AG04449 (cell line): ENCODE measurements at places on chromosomes 2 and 18.

- DNase-seq: no peak
Measured at GRCh38 chr18:35247412-35248249, 6.8 kb downstream of the ZNF397 start.

DNA sequence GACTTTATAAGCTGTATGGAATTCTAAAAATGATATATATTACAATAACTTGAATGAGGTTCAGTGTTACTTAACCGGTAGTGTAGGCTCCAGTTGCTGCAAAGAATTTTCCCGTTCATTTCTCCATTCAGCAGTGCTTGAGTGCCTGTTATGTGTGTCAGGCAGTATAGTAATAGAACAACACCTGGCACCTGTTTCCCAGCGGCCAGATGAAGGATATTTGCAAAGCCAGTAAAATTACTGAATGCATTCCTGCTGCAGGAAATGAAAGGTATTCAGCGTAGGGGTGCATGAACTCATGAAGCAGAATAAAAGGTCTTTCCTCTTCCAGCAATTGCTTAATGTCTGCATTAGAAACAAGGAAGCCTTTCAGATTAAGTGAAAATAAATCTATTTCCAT, 18.8 kb downstream of the YPEL5 start:
- no peak for DNase-seq

DNA sequence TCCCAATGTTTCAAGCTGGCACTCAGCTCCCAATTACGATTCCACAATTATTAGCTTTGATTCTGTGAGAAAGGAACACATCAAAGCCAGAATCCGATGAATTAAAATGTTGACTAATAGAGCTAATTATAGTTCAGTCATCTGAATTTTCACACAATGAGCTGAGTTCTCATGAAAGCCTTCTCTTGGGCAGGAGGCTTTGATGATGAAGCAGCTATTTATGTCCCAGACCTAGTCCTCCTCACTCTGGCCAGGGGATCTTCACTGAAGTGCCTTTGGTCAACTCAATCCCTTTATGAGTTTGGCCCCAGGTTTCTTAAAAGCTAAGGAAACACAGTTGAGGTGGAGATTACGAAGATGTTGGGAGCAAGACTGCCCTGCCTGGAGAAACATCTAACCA, 74.7 kb upstream of the PPM1B start:
- no peak for DNase-seq

DNA sequence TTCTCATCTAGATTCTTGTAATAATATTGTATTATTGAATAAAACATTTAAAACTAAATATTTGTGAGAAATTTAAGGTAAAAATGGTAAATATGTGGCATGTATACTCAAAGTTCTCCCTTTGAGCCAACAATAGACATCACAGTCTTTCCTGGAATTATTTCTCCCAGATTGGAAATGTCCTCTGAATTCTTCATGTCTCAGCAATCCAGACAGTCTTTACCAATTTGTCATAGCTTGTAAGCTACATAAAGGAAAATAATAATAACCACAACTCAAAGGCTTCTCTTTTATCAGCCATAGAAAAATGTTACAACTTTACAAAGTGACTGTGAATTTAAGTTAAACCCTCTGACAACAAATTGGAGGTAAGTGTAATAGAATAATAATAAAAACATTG, 784.9 kb downstream of the EPHA4 start:
- DNase-seq: peak; percentile 29

DNA sequence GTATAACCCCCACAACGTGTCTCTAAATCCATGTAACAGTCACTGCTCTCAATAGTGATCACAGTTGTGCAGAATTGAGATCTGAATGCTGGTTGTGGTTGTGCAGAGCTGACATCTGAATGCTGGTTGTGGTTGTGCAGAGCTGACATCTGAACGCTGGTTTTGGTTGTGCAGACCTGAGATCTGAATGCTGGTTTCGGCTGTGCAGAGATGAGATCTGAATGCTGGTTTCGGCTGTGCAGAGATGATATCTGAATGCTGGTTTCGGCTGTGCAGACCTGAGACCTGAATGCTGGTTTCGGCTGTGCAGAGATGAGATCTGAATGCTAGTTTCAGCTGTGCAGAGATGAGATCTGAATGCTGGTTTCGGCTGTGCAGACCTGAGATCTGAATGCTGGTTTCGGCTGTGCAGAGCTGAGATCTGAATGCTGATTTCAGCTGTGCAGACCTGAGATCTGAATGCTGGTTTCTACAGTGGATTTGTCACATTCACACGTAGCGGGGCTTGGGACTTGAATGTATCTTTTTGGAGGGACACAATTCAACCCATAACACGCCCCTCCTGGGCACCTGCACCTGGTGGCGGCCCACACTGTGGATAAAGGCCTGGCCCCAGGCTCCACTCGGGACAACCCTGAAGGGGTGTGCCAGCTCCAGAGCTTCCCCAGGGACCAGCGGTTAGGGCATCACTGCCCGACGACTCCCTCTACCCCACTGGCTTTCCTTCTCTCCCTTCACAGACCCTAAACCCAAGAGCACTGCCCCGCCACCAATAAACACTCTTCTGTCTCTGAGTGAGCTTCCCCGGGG, 51.1 kb upstream of the SLC66A3 start:
- no peak for DNase-seq

- no peak for DNase-seq
Measured at GRCh38 chr2:236403811-236404210, 139.6 kb upstream of the ASB18 start.

DNA sequence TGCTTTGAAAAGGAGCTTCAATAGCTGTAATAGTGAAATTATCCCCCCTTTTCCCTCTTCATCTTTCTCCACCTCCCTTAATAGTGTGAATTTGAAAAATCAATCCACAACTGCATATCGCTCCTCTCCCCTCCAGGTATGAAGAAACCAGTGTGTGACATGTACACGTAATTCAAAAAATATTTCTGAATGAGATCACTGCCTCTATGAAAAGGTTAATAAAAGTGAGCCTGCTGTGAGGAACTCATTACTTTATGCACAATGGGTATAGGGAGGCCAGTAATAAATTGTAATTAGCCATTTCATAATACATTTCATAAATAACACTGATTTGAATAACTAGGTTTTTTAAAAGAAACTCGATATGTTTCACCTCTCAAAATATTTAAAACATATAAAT, 209.0 kb upstream of the KYNU start:
- no peak for DNase-seq

- no peak for DNase-seq
Measured at GRCh38 chr2:10911291-10912075, at the start of gene KCNF1. KCNF1 (plus strand) TSS chr2:10911934; CDS start chr2:10912427, 493 bp downstream.

DNA sequence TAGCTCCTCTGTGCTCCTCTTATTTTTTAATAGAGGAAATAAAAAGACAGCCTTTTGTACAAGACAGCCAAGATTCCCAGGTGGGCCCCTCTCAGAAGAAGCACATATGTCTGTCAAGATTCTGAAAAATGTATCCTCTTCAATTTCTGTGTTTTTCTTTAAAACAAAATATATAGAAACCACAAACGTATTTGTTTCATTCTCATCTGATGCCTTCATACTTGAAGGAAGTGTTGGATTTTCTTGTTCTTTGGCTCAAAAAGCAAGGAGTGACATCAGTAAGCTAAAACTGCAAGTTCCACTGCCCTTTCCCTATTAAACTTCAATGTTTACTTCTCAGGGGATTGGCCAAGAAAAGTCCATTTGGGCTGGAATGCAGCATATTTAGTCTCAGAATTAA, 193.8 kb upstream of the OSR1 start:
- DNase-seq: no peak

DNA sequence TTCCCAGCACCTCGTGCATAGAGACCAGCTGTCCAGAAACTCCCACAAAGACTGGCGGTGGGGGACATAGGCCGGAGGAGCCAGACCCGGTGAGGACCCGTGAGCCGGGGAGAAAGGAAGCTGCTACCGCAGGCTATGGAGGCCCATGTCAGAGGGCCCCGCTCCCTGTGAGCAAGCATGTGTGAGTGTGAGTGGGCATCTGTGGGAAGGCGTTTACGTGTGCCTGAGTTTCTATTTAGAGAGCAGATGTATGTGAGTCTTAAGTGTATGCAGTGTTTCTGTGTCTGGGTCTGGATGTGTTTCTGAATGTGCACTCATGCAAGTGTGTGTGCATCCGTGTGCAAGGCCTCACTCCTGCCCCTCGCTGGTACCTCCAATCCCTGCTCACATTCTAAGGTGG, 187.8 kb upstream of the RAB6C start:
- DNase-seq: no peak

DNA sequence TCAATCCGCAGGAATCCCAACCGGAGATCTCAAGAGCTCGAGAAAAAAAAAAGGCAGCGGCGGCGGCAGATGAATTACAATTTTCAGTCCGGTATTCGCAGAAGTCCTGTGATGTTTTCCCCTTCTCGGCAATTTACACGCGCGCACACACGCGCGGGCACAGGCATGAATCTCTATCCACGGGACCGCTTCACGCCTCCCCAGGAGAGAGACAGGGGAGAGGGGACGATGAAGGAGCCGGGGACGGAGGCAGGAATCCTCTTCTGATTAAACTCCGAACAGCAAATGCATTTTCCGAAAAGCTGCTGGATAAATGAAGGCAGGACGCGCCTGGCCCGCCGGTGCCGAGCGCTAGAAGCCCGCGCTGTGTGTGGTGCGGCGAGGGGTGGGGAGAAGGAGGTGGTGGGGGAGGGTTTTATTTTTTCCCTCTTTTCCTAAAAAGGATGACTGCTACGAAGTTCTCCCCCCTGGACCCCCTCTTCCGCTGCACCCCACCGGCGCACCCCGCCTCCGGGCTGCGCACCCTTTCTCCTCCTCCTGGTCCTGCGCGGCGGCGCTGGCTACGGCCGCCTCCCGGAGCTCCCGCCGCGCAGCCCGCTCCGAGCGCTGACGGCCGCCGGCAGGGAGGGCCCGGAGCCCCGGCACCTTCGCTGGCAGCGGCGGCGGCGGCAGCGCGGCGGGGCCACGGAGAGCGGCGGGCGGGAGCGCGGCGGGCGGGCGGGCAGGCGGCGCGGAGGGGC, at the start of gene BCL2:
BCL2 (minus strand) TSS at position 387 of the 740 bp plus-strand sequence.
- DNase-seq: no peak

GRCh38 chr18:58892488-58892887, 27.8 kb downstream of the ZNF532 start:
- no peak for DNase-seq

GRCh38 chr18:72738136-72738535, 129.7 kb downstream of the NETO1 start:
- no peak for DNase-seq

- no peak for DNase-seq
Measured at GRCh38 chr2:102424754-102425153, 1.8 kb downstream of the IL18RAP start.
